Stimulated activated CD4-positive, alpha-beta T cell treated with anti-CD3 and anti-CD28 coated beads, Interleukin-1b, Interleukin-23, amount 100 ng/mL, for 4 hours (primary cell): ENCODE measurements at places on chromosomes 4 and X.
A peak's percentile ranks its signal among the peaks of the same experiment; 100 is the strongest.

- no peak for DNase-seq
Measured at GRCh38 chr4:374298-375160, 36.9 kb downstream of the ZNF141 start.

DNA sequence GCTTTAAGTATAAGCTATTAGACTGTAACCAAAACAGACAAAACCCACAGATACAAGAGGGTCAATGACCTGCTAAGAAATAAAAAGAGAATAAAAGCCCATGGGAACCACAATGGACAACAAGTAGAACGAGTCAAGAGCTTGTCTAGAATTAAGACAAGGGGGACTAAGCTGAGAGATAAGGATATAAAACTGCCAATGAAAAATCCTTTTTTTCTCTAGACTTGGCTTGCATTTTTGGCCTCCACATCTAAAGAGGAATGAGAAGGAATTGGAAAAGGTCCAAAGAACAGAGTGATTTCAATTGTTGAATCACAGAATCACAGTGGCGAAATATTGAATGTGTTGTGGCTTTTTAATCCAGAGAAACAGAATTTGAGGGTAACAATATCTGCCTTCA, 135.7 kb downstream of the QDPR start:
- no peak for DNase-seq

DNA sequence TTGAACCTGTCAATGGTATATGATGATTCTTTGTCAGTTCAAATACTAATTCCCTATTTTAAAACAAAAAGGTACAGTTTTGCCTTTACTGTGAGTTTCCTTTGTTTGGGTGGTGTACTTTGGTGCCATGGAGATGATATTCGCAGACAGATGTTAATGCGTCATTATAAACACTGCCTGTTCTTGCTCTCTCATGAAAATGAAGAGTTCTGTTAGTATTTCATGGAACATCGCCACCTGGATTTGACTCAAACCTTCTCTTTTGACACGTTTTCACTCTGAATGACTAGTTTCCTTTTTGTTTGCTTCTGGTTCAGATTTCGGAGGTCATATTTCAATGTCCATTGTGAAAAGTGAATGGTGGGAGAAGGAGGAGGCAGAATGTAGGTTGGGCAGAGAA, 6.9 kb upstream of the CTSO start:
- no peak for DNase-seq

- no peak for DNase-seq
Measured at GRCh38 chrX:132883358-132883915, 75.0 kb downstream of the HS6ST2 start.

DNA sequence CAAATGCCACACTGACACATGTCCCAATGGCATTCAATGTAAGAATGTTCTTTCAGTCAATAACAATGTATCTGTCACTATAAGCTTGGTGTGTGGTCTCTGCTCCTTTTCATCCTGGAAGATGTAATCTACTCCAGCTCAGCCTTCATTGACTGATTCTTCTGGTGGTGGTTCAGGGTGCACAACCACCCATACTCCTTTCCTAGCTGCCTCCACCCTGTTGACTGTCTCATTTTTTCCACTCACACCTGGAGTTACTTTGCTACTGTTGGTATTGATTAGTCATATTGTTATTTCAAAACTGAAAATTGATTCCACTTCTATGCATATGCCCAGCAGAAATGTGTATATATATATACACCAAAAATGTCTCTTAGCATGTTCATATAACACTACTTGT, 140.5 kb downstream of the ASB9 start:
- DNase-seq: no peak

DNA sequence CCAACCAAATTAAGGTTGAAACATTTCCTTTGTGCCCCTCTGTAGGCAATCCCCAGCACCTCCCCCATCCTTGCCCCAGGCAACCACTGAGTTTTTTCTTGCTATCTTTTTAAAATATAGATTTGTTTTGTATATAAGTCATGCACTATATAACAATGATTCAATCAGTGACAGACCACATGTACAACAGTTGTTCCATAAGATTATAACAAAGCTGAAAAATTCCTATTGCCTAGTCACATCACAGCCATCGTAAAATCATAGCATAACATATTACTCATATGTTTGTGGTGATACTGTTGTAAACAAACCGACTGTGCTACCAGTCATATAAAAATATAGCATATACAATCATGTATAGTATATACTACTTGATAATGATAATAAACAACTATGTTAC, 211.9 kb upstream of the NRK start:
- DNase-seq: no peak

DNA sequence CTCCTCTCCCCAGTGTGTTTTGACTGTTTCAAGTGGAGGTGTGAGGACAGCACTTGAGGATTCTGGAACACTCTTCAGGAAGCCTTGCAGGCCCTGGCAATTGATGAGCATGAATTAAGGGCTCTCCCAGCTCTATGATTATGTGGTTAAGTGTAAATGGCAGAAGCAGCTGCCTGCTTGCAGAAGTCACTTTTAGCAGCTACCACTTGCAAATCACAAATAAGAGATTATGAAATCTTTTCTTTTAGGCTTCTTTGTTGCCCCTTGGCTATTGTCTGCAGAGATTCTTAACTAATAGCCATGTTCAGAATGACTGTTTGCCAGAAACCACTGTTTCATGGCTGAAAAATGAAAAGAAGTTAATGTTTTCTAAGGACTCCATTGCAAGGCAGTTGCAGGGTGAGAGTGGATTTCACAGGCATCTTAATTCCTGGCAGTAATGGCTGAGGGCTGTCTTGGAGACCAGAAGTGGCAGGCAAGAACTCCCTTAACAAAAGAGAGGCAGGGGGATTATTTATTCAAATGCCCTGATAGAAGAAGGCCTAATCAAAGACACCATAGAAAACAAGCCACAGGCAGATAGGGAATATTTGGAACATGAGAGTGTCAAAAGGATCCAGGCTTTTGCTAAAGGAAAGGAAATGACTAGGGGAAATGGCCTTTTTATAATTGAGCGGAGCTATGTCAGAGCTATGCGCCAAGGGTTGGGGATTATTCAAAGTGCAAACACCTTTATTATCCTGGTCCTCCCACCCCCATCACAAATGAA, 8.3 kb upstream of the HOPX start:
- no peak for DNase-seq

- DNase-seq: no peak
Measured at GRCh38 chr4:7867191-7867590, 72.5 kb downstream of the AFAP1 start.

DNA sequence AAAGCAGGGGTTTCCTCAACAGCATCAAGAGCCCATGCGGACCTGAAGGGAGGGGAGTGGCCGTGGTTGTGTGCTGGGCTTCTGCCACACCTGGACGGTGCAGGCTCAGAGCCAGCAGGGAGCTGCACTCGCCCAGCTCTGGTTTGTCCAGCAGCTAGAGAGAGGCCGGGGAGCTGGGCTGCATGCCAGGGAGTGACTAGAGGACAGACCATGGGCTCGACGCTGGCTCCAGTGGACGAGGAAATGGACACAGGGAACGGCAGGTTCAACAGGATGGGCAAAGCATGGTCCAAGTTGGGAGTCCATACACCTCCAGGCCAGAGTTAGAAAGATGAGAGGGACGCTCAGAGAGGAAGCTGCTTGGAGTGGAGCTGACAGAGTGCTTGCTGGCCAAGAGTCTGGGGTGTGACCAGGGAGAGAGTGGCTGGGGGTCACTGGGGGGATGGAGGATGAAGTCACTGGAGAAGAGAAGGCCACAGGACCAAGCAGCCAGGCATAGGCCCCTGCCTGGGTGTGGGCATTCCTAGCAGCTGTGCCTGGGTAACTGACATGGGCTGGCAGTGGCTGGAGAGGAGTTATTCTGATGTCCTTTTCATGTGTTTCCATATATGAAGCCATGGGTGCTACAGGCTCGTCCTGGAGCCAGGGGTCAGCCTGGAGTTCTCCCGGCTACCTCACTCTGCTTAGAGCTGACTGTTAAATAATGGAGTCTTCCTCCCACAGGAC, 42.8 kb downstream of the HTT-AS start:
- no peak for DNase-seq

DNA sequence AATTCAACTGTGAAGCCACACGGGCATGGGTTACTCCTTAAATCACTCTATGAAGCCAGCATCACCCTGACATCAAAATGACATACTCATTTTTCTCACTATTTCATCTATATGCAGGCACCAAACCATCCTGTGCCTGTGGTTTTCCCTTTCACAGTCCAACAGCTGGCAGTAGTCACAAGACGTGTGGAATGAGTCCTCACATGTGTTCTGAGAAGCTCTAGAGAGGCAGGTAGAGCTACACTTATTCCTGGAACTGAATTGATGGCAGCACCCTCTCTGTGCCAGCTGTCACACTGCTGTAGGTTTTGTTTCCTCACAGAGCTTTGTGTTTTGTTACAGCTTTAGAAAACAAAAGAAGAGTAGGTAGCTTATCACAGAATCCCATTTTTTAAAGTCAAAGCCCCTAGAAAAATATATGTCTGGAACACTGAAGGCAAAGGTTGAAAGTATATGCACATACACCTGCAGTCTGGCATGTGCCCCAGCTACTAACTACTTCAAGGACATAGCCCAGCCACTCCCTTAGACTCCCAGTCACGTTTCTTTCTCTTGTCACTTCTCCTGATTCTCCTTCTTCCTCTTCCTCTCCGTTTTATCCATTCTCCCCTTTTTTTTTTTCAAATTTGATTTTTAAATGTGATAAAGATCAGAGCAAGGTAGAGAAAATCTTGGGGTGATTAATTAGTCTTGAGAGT, 107.1 kb downstream of the ANXA10 start:
- no peak for DNase-seq

DNA sequence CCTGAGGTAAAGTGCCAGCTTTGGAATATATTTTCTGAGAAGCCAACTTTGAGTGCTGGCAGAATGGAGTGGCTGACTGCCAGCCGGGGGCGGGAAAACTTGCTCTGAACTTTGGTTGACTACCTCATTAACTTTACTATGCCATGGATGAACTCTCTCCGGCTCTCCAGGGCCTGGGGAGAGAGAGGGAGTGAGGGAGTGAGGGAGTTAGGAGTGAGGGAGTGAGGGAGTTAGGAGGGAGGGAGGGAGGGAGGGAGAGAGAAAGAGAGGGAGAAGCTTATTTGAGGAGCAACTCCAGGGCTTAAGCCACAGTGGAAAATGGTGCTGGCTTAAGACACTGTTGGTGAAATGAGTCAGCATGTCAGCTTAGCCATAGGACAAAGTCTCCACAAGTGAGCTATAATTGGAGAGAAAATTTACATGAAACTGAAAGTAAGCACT, 280.9 kb upstream of the RPS6KA3 start:
- DNase-seq: no peak

DNA sequence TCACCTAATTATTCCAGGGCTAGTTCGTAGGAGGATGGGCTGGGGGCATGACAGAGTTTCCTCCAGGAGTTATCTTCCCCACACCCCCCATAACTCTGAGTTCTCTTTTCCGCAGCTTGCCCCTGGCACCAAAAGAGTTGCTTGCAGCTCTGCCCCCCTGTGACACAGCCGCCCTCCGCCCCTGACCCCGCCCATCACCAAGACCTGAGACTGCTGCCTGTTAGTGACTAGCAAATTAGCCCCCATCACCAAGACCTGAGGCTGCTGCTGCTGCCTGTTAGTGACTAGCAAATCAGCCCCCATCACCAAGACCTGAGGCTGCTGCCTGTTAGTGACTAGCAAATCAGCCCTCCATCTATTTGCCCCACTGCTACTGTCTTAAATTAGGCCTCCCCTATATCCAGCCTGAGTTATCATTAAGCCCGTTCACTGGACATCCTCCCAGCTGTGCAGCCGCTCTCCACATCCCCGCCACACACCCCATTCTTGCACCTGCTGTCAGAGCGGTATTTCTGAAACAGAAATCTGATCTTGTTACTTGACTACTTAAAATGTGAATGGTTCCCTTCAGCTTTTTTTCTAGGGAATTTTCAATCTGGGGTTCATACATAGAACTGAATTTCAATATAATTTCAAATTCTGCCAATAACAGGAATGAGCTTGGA, 1.5 kb upstream of the PAPSS1 start:
- peak; percentile 35 for DNase-seq

GRCh38 chr4:3021627-3022026, 52.7 kb downstream of the HTT-AS start:
- no peak for DNase-seq

- DNase-seq: no peak
Measured at GRCh38 chr4:127783955-127784770, 2.0 kb downstream of the HSPA4L start.

GRCh38 chr4:35900286-35901243, 343.7 kb downstream of the ARAP2 start:
- DNase-seq: no peak
